T-helper 2 cell (primary cell): ENCODE measurements at places on chromosomes 2 and 18.

- DNase-seq = no peak
Observed at GRCh38 chr18:47781561-47781960, 148.9 kb downstream of the SMAD2 start.

DNA sequence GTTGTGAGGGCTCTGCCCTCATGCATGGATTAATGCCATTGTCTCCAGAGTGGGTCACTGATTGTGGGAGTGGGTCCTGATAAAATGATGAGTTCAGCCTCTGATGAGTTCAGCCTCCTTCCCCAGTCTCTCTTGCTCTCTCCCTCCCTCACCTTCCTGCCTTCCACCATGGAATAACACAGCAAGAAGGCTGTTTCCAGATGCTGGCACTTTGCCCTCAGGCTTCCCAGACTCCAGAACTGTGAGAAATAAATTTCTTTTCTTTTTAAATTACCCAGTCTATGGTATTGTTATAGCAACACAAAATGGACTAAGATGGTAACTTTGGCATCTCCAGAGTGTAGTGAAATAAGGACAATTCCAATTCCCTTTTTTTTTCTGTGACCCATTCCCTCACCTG, 47.1 kb upstream of the MAP4K3 start:
- no peak for DNase-seq

- DNase-seq = no peak
Observed at GRCh38 chr18:21490748-21491147, 109.8 kb downstream of the ESCO1 start.

- DNase-seq = no peak
Observed at GRCh38 chr18:50895350-50896045, 16.6 kb downstream of the ME2 start.

DNA sequence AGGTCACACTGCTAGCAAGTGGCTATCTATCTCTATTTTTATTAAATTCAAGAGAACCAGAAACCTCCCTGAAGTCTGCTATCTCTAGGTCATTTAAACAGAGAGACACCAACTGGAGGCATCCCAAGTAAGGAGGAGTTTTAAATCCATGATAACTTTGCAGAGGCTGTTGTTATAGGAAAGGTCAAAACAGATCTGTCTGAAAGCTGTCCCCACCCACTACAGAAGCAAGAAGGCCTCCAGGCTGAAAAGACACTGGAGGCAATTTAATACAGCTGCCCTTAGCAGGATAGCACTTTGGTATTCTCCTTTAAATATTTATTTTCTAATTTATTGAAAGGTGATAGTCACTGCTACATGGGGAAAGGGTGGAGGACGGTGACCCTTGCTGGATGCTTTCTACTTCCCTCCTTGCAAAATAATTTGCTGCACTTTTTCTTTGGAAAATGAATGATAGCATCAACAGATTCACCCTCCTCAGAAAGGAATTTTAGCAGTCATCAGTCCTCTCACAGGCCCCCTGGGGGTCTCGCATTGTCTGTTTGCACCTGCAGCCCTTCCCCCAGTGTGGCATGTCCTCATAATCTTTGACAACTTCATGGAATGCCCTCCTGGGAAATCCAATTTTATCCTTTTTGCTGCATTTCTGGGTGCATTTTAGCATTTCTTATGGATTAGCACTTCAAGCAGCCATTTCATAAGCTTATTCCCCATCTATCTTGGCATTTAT, 429.5 kb upstream of the TNP1 start:
- no peak for DNase-seq

DNA sequence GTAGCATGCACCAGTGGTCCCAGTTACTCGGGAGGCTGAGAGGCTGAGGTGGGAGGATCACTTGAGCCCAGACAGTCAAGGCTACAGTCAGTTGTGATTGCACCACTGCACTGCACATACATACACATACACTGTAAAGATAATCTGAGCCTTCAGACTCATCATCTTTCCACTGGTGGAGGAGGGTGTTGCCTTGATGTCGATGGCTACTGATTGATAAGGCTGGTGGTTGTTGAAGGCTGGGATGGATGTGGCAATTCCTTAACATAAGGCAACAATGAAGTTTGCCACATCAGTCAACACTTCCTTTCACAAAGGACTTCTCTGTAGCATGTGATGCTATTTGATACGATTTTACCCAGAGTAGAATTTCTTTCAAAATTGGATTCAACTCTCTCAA, 118.8 kb downstream of the IKZF2 start:
- no peak for DNase-seq

DNA sequence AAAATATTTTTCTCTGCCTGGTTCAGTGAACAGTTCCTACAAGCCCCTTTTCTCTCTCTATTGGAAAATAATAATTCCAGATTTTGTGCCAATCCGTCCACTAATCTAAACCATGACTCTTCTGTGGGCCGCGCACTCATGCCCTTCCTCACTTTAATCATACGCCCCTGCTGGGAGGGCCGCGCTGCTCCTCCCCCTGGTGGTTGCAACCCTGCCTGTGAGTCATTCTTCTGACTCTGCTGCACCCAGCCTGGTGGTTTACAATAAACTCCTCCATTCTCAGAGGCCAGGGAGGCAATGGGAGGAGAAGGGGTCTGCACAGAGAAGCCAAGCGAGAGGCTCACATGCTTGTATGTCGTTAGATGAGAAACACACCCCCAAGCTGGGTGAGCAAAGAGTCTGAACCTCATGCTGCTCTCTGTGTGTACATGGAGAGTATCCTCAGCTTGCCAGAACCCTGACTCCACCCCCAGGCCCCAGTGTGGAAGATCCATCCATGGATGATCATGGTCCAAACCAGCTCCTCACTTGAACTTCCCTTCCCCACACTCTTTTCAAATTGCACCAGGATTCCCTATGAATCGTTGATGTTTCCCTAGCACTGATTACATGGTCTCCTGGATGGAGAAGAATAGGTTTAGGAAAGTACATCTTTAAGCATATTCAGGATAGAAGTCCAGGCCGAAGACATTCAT, 228.9 kb downstream of the ANKRD30B start:
- no peak for DNase-seq

GRCh38 chr2:102575888-102576287, 43.5 kb upstream of the SLC9A2 start:
- no peak for DNase-seq

DNA sequence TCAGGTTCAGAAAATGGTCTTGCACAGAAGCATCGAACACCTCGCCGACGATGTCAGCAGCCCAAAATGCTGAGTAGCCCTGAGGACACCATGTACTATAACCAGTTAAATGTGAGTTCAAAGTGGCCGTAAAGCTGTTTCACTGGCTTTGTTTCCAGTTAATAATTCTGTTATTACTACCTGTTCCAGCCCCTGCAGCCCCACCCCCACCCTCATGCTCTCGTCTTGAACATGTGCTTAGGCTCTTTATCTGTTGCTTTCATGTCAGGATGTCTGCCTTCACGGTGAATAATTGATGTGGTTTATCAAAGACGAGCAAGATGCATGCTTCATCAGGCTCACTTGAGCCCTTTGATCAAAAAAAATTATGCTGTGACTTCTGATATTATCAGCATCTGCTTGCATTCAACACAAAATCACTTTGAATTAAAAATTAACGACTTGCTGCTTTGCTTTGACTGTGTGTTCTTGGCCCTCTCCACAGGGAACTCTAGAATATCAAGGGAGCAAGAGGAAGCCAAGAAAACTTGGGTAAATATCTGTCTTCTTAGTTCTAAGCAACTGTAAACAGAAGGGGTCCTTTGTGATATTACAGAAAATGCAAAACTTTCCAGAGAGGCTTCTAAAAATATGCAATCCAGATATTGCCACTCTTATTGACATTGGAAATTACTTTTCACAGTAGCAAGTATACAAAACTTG, 63.4 kb upstream of the SP5 start:
- DNase-seq = peak; percentile 18

- DNase-seq = no peak
Observed at GRCh38 chr2:161434118-161434517, 18.0 kb downstream of the TBR1 start.

DNA sequence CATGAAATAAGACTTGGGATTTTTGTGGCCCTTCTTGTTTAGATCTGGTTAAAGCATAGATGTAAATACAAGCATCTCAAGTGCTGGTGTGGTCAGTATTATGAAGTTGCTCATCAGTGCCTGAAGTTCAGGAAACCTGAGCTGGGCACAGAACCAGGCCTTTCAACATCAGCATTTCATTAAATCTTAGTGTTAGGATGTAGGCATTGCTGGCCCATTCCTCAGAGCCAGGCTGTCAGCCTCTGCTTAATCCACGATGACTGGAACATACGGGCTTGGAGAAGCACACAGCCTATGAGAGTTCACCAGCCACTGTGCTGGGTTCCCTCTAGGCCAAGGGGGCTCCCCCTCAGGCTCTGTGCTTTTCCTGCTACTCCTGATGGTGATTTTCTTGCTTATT, 270.2 kb downstream of the EN1 start:
- DNase-seq = no peak

GRCh38 chr2:50512397-50512796, 519.5 kb downstream of the NRXN1 start:
- DNase-seq = no peak

DNA sequence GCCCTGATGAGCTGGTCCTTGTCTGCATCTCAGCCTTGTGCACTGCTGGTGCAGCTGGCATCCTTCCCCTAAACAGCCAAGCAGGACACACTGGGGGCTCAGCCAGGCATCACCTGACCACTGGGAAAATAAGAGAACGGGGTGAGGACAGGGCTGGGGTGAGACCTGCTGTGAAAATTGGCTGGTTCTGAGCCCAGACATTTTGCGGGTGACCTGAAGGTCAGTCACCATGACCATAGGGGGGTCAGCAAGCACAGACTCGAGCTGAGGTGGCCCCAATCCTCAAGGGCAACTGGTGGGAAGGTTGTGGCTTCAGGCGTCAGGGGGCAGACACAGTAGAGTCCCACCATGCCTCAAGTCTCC, 144.9 kb upstream of the TWIST2 start:
- no peak for DNase-seq

GRCh38 chr18:49185623-49186022, 234.9 kb upstream of the SMAD7 start:
- DNase-seq = no peak

DNA sequence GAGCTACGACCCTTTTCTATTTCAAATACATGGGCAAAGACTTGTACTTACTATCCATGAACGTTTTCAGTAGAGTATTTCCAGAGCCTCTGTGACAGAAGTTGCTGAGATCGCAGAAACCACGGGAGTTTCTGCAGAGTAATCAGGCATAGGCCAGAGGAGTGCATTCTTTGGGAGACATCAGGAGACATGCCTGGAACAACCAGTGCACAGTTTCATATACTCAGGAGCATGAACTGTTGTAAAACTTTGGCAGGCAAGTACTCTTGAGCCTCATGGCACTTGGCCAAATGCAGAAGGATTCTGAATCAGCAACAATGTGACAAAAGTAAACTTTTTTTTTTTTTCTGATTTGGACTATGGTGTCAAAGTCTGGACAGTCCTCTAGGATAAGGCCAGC, 307.1 kb downstream of the GRB14 start:
- DNase-seq = no peak

DNA sequence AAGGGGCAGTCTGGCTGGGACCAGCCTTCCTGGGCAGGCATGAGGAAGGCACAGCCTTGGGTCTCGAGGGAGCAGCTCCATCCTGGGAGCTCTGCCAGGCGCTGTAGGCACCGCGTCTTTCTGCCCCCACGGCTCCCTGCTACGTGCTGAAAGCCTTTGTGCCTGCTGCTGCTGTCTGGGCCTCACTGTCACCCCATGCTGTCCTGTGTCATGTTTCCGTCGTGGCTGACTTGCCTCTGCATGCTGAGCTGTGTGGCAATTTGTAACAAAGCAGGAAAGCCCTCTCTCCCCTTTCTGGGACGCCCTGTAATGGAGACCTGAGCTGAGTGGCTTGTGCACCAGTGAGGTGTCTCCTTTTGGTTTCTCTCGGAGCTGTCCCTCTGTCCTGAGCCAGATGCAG, 152.5 kb downstream of the TSN start:
- DNase-seq = no peak

GRCh38 chr2:220143336-220143735, 515.9 kb downstream of the SLC4A3 start:
- no peak for DNase-seq

DNA sequence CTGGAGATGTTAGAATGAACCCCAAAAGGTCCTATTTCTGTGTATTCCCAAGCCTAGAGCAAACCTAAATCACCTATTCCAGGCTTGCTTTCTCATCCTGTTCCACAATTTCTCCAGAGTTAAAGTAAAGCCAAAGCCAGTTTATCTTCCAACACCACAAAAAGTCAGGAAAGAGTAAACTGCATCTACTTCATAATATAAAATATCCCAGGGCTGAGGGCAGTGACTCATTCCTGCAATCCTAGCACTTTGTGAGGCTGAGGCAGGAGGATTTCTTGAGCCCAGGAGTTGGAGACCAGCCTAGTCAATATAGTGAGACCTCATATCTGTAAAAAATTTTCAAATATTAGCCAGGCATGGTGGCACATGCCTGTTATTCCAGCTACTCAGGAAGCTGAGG, 241.4 kb downstream of the CDH20 start:
- no peak for DNase-seq

- no peak for DNase-seq
Observed at GRCh38 chr2:140199312-140199711, 1419.1 kb upstream of the NXPH2 start.

GRCh38 chr18:14971461-14972185, 223.7 kb downstream of the ANKRD30B start:
- DNase-seq = no peak

DNA sequence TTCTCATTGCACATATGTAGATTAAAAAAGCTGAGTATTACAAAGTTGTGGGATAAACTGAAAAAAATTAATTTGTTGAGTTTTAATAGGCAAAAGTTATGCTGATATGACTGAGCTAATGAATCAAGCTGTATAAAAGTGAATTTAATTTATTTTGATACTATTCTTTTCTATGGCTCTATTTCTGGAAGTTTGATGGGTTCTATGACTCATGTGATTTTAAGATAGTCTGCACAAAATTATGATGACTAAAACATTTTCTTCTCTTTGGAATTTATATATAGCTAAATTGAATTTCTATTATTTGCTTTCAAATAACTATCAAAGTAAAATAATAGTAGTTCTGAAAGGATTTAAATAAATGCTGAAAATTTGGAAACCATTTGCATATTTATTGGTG, 71.0 kb upstream of the MMADHC start:
- no peak for DNase-seq

- no peak for DNase-seq
Observed at GRCh38 chr18:39302481-39302880, 1736.9 kb upstream of the CELF4 start.

DNA sequence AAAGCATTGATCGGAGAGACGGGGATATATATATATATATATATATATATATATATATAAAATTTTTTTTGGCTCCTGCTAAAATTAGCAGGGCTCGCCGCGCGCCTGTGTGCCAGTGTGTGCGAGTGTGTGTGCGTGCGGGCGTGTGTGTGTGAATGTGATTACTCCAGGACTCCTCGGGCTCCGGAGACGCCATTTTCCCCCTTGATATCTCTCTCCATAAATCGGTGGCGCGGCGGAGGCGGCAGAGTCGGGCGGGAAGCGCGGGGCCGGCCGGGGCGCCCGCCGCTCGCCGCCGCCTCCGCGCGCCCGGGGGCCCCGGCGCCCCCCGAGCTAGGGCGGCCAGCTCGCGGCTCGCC, 795 bp upstream of the SETBP1 start:
- peak; percentile 2 for DNase-seq

DNA sequence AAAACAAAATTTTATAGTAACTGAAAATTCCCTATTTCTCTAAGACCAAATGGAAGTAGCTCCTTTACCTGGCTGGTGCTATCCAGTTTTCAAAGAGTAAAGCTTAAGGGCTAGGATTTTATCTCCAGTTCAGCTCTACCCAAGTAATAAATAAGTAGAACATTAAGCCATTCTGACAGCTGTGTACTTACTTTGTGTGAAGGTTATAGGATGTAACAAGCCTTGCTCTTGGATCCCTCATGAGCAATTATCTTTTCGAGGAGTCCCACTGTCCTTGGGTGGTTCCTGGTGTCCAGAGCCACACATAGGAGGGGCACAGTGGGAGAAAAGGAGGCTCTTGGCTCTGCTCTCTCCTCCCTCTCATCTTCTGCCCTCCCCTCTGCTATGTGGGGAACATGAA, 45.5 kb downstream of the KIF5C start:
- DNase-seq = no peak
